ENCODE measurements at places on chromosomes 7 and 10.

GRCh38 chr7:5083311-5083711 lies 37.7 kb downstream of the RBAK start:
- no peak for DNase-seq

DNA sequence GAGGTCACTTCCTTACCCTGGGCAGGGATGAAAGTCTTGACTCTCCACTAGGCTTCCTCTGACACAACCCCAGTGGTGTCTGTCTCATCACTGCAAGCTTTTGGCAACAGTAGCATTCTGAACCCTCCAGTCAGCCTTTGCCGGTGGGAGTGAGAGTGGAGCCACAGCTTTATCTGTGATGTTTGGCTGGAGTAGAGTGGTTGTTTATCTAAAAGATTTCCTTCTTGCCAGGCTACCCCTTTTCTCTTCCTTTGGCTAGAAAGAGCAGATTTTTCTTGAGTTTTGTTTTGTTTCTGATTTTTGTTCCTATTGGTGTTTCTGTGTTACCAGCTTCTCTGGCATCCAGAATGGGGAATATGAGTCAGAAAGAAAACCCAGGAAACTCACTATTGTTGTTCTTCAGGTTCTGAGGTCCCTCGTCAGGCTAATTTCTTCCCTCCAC lies 98.9 kb upstream of the KIF5B start:
- DNase-seq: no peak

DNA sequence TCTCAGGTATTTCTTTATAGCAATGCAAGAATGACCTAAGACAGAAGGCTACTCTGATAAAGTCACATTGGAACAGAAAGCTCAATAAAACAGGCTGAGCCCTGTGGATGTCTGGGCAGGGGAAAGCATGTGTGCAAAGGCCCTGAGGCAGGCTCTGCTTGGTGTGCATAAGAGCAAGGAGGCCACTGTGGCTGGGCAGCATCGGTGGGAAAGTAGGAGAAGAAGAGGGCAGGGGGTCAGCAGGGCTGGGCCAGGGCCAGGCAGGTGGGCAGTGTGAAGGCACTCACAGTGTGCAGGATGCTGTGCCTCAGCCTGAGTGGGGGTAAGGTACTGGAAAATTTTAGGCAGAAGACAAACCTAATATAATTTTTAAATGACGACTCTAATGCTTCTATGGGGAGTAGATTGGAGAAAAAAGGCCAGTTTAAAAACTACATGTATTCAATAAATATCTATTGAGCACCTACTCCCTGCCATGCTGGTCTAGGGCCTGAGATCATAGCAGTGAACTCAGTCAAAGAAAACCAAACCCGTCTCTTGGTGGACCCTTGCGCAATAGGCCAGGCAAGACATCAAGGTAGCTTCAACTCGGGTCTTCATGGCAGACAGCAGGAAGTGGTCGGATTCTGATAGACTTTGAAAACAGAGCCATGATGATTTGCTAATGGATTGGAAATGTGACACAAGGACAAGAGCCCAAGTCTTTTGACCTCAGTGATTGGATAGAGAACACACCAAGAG lies 572.3 kb downstream of the TCERG1L start:
- DNase-seq: no peak

DNA sequence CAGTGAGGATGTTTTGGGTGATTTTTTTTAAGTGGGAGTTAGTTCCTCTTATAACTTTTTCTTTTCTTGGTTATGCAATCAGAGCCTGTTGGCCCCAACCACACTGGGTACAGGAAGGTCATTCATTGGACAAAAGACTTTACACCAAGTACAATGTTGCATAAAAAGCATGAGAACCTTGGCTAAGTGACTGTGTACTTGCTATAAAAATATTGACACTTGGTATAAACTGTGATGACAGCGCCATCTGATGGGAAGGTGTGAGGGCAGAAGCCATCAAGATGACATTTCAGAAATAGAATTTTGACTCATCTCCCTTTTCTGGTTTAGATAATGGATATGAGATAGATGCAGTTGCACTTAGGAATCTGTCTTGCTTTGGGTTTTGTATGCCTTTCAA lies 126.4 kb upstream of the CCDC6 start:
- DNase-seq: no peak

GRCh38 chr10:111473361-111473760 lies 396.5 kb downstream of the ADRA2A start:
- no peak for DNase-seq

DNA sequence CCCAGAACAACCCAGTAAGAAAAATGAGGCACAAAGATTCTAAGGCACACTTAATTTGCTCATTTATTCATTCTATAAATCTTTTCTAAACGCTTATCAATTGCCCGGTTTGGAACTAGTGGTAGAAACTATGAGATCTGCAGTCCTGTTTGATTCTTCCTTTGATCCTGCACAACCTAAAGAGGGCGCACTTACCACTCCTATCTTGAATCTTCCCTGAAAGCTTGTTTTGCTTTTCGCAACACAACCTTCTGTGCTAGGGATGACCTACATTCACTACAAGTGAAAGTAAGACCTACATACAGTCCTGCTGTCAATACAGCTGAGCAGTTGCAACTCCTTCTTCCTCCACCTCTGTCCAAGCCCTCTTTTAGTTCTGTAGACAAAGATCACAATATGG lies 12.6 kb upstream of the ARL4A start:
- DNase-seq: no peak

DNA sequence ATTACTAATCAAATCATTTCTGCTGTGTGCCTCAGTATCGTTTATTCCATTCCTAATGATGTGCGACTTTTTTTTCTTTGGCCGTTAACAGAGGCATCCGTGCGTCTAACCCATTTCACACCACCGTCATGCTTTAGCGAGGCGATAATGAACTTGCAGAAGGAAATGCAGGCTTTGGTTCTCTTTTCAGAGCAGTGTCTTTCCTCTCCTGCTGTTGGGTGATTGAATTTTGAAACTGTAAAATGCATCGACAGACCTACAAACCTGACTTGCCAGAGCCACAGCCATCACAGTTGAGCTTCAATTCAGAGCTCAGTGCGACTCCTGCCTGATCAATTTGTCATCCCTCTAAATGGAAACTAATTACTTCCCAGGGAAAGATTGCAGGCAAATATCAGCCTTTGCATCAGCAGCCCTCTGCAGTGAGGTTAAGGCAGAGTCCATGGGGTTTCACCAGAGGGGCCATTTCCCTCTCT lies 486.0 kb upstream of the GALNT17 start:
- no peak for DNase-seq

DNA sequence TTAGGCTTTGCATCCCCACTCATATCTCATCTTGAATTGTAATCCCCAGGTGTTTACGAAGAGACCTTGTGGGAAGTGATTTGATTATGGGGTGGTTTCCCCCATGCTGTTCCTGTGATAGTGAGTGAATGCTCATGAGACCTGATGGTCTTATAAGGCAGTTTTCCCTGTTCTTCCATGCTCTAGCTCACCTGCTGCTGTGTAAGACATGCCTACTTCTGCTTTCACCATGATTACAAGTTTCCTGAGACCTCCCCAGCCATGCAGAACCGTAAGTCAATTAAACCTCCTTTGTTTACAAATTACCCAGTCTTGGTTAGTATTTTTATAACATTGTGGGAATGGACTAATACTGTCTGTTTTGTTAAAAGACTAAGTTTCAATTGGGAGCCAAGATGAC lies 35.3 kb upstream of the ZNF92 start:
- no peak for DNase-seq

GRCh38 chr7:38463277-38464225 lies 167.6 kb downstream of the AMPH start:
- DNase-seq: peak; percentile 23

GRCh38 chr7:132381742-132382472 lies 194.4 kb downstream of the PLXNA4 start:
- no peak for DNase-seq

- no peak for DNase-seq
Observed at GRCh38 chr10:29204070-29204800, 84.6 kb upstream of the LYZL1 start.

DNA sequence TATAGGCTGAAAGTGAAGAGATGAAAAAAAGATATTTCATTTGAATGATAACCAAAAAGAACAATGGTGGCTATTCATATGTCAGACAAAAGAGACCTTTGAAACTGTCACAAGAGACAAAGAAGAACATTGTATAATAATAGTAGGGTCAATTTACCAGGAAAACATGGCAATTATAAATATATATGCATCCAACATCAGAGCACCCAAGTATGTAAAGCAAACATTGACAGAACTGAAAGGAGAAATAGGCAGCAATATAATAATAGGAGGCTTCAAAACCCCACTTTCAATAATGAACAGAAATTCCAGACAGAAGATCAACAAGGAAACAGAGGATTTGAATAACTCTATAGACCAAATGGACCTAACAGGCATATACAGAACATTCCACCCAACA lies 876.2 kb downstream of the GRID1 start:
- no peak for DNase-seq

- no peak for DNase-seq
Observed at GRCh38 chr7:80047856-80048459, 86.7 kb upstream of the GNAI1 start.

- no peak for DNase-seq
Observed at GRCh38 chr7:155735442-155736115, 76.7 kb downstream of the SHH start.

DNA sequence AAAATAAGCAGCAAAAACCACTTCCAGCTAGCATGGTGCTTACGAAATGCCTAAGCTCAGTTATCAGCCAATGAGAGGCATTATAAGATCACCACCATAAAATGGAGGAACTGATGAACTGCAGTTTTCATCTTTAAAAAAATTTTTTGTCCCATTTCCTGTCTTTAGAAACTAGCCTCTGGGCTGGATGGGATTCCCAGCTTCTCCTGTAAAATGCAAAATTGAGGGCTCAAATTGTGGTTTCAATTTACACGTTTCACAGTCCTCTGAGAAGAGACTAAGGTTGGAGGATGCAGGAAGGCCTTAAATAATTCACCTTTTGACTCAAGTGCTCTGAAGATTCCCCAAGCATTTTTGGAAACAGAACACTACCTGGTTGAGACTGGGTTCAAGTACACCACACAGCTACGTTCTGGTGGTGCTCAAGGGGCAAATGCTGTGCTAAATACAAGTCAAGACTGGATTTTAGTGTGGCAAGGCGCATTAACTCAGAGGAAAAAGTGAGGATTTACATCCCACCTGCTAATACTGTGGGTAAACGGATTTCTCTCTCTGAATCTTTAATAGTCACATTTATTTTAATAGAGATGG lies 951 bp downstream of the ZNF25 start:
- no peak for DNase-seq

DNA sequence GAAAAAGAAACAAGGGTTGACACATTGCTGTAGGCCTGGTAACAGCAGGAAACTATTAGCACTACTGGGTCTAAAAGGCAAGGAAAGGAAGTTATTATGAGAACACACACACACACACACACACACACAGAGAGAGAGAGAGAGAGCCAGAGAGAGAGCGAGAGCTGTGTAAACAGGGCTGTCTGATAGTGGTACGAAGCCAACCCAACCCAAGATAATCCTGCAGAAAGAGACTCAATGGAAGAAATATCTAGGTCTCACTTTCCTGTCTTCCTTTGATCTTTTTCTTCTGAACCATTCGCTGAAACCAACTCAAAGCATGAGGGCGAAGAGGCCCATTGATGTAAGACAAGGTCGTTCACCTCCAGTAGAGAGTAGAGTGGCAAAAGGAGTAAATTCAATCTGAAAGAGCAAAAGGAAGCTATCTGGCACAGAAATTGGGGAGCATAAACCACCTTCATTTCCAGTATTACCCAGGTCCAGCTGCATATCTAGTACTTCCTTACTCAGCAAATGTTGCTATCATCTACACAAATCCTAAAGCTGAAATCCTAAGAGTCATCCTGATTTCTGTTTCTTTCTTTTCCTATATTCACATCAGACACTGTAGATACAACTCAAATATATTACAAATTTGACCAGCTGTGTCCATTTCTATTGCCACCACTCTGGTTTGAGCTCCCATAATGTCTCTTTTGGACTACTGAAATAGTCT lies 110.2 kb downstream of the TMEM26 start:
- no peak for DNase-seq

GRCh38 chr10:124022066-124022465 lies 71.3 kb downstream of the CHST15 start:
- DNase-seq: no peak

DNA sequence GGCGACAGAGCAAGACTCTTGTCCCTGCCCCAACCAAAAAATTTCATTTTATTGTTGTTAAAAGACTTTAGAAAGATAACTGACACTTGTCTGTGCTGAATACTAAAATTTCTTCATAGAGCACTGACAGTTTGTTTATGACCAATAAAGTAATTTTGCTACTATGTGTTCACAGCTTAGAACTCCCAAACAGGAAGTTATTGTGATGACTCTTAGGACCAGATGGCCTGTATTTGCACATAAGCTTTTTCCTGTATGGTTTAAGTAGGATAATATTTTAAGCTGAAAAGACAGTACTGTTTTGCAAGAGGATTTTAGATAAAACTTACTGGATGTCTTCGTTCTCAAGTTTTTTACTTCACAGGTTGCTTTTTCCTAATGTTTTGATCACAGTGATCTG lies 80.7 kb downstream of the MMRN2 start:
- DNase-seq: no peak

- no peak for DNase-seq
Observed at GRCh38 chr10:3538656-3539531, 246.1 kb downstream of the KLF6 start.

DNA sequence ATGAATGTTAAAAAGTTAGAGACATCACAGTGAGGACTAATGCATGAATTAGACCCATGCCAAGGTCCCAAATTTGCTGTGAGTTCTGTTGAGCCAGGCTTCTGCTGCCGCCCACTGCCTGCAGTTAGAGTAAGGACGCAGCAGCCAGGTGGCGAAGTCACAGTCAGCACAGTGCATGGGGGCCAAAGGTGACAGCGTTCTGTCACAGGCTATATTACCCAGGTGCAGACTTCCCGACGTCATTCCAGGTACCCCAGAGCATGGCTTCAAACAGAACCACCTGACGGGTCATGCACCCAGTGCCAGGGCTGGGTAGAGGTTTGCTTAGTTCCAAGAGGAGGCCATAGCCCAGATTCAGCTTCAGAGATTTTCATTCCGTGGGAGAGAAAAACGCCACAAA lies 33.9 kb upstream of the HMX3 start:
- DNase-seq: no peak

GRCh38 chr10:14017467-14017866 lies 313.3 kb downstream of the FRMD4A start:
- DNase-seq: no peak

Data from anterior cingulate cortex (tissue), 58 donors.